Activated CD8-positive, alpha-beta memory T cell treated with anti-CD3 and anti-CD28 coated beads for 1 hour (primary cell): ENCODE measurements at places on chromosomes 6 and 20.

DNA sequence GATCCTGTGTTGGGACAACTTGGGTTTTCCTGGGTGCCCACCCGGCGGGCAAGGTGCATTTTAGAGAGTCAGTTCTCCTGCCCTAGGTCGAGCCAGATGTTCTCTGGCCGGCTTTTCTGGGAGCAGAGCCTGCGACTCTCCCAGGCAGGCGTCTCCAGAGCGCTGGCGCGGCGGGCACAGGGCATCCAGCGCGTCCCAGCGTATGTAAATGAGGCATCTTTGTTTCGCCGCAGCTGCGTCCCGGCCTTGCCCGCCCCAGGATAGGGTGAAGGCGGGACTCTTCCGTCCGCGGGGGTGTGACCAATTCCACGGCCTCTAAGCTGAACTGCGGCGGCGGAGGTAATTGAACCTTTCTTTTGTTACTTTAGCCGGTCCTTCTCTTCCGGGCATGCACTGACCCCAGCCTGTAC, 9.1 kb downstream of the GRIK2 start:
- DNase-seq, result no peak

- DNase-seq, result no peak
Measured at GRCh38 chr6:149234051-149234962, 83.2 kb upstream of the TAB2 start.

- no peak for DNase-seq
Measured at GRCh38 chr20:62064770-62065673, 659 bp downstream of the TAF4 start.

GRCh38 chr6:107635057-107635515, 145.2 kb downstream of the SOBP start:
- no peak for DNase-seq

- no peak for DNase-seq
Measured at GRCh38 chr6:132357120-132357519, 44.2 kb downstream of the MOXD1 start.

GRCh38 chr20:50625986-50626677, 65.2 kb downstream of the RIPOR3 start:
- no peak for DNase-seq
